ENCODE measurements at places on chromosomes 12 and 14.

- DNase-seq = no peak
Measured at GRCh38 chr12:48084066-48084465, 21.8 kb downstream of the SENP1 start.

GRCh38 chr12:67754933-67755697 is 106.6 kb downstream of the DYRK2 start:
- DNase-seq = no peak

DNA sequence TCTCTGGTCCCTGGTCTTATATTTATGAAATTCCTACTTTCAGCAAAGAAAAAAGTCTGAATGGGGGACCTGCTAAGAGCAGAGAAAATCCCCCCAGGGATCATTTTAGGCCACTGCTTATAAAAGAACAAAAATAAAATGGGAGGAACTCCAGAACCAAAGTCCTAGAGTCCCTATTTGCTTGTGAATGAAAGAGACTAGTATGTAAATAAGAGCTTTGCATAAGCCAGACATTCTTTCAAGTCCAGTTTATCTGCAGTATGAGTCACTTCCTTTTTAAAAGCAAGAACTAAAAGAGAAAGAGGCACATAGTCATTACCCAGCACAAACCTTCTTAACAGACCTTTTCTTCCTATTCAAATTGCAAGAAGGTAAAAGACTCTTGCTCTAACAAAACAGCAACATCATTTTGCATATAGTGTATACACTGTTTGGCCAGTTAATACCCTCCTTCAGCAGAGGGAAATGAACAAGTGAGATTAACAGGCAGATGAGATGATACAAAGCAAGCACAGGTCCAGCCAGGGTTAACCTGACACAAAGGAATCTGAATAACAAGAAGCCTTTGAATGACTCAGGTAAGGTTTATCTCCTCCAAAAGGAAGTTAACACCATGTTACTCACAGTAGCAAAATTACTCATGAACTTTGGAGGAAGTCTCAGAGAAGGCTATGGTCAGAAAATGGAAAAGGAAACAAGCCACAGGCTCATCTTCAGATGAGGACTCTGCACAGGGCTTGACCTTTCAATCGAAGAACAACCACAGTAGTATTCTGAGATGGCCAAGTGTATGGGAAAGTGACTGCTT is 87.3 kb downstream of the PHLDA1 start:
- no peak for DNase-seq

- no peak for DNase-seq
Measured at GRCh38 chr14:98593361-98593761, 678.6 kb downstream of the BCL11B start.

DNA sequence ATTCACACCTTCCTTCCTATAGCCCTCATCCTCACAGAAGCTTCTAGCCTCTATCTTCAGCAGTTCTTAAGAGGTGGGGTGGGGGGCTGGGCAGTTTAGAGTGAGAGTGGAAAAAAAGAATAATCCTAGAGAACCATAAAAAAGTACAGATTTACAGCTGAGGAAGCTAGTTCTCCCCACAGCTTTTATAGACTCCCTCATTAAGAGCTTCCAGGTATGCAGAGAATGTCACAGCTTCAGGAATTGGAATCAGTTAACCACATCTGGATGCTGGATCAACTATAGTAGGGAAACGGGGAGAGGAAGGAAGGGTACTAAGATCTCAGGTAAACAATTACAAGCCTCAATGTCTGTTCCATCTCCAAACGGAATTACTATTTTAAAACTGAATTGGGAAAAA is 12.3 kb downstream of the GDF11 start:
- no peak for DNase-seq

DNA sequence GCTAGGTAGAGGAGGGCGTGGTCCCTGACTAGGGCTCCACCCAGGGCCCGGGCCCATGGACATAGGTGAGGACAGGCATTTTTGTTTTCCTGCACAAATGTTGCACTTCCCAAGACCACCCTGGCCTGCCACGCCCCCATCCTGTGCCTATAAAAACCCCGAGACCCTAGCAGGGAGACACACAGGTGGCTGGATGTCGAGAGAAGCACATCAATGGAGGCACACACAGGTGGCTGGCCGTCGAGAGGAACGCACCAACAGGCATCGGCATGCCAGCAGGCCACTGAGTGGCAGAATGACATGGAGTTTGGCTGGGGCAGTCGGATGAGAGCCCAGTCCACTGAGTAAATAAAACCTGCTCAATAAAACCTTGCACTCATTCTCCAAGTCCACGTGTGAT is 157.9 kb upstream of the ABCD2 start:
- no peak for DNase-seq

DNA sequence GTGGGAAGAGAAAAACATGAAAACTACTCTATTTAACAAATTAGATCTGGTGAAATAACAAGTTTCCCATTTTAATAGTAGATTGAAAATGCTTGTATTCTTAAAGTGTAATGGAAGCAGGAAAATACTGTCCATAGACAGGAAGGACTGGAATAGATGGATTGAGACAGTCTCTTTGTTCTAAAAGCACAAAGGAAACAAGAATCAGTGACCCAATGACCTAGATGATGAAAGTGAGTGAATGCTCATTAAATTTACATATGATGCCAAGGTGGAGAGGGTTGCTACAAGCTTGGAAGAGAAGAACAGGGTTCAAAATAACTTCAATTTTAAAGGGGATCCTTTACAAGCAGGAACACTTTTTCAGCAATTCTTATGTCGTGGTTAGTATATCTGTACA is 233.1 kb downstream of the TRHDE start:
- no peak for DNase-seq

DNA sequence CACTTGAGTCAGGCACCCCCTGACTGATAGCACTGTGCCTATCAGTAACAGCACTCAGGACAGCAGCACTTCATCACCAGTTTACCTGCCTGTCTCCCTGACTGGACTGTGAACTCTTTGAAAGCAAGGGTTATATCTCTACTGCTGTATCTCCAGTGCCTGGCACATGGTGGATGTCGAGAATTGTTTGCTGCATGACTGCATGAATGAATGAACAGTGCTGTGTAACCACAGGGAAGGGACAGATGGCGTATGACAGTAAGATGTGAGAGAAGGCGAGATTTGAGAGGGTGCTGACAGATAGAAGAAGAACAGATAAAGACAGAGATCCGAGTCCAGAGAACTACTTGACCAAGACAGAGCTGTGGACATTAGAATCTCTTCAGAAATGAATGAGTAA is 29.7 kb downstream of the BRAP start:
- no peak for DNase-seq

DNA sequence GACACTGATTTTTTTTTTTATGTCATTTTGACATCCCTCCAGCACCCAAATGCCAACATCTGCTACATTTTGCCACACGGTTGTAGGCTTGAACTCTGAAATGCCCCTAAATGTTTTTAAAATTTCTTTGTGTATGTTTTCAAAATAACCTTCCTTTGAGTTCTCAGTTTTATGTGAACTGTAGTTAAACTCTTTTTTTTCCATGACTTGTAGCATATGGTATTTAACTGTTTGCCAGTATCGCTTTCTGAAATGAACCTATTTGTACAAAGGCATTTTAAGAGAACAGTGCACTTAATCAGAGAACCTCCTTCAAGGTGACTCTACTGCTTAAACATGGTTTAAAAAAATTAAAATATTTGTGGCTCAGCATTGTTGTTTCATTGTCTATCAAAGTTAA is 61.5 kb downstream of the PDE3A start:
- DNase-seq = no peak

- DNase-seq = no peak
Measured at GRCh38 chr12:119444462-119445044, 110.0 kb downstream of the CCDC60 start.

DNA sequence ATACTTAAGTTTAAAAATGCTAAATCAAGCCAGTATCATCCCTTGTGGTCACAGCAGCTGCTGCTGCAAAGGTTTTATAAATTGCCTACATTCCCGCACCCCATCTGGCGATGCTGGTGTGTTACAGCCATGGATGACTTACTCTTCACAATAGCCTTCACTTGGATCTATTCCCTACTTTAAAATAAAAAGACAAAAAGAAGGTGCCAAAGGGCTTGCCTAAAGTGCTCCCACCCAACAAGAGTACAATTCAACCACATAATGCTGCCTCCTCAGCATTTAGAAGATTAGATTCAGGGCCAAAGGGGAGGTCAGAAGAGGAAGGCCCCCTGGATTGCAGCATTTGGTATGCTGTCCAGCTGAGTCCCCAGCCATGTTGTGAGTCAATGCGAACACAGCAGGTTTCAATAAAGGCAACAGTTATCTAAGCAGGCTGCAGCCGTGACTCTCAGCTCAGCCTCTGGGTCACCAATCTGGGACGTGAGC is 176.1 kb downstream of the DAD1 start:
- DNase-seq = no peak

- no peak for DNase-seq
Measured at GRCh38 chr14:90111895-90112534, 50.2 kb downstream of the KCNK13 start.

DNA sequence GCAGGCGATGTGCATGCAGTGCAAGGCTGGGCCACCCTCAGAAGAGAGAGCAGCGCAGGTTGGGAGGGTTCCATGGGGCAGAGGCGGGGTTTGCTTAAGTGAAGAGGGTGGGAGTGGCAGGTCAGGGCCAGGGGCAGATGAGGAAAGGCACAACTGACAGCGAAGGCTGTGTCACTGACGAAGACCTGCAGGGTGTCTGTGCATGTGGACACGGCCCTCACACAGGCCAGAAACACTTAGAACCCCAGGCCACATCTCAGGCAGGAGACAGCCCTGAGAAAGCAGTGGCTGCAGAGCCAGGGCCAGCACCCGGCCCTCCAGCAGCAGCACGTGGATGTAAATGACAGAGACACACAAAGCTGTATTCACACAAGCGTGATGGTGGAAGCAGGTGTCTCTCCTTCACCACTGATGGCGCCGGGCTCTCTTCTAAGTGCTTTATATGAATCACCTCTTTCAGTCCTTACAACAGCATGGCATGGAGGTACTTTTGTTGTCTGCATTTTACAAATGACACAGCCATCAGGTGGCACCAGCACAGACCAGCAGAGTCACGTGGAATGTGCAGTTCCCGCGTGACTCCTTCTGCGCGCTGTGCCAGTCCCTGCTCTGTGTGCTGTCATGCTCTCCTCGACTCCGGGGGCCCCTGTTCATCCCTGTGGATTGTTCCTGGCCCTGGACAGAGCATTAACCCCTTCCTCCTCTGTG is 54.6 kb downstream of the TSPAN11 start:
- DNase-seq = no peak

GRCh38 chr14:56127156-56127555 is 8.9 kb downstream of the PELI2 start:
- DNase-seq = no peak

DNA sequence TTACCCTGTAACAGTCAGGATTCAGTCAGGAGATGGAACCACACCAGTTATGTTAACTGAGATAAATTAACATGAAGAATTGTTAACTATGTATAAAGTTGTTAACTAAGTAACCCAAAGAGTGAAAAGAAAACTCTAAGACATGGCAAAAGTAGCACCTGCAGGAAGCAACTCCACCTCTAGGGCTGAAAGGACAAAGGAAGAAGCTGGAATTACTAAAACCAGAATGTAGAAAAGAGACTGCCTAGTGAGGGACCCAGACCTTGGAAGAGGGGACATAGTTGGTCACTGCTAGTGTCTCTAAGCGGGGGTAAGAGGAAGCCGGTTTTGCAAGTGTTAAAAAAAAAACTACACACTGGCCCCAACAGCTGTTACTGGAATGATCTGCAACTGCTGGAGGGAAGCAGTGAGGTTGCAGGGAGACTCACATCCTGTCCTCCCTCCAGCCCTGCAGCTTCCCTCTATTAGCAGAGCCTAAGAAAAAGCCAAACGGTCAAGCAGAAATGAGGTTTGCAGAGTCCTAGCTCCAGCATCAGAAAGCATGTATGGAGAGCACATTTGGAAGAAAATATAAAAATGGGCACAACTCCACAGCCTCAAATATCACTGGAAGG is 39.8 kb downstream of the GPR135 start:
- no peak for DNase-seq

GRCh38 chr14:46322076-46322475 is 329.5 kb downstream of the RPL10L start:
- DNase-seq = no peak

DNA sequence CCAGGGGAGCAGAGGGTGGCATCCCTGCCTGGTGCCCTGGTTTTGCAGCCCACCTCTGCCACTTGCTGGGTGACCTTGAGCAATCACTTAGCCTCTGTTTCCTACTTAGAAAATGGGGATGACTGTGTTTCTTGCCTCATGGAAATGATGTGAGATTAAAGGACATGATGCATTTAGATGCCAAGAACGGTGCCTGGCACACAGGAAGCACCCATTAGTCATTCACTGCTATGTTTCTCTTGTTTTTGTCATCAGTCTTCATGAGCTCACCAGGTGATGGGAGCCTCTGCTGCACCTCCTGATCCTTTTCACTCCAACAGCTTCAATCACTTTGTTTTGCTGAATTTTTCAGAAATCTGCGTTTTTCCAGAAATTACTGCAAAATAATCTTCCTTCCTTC is 23.6 kb upstream of the ATF1 start:
- DNase-seq = no peak

DNA sequence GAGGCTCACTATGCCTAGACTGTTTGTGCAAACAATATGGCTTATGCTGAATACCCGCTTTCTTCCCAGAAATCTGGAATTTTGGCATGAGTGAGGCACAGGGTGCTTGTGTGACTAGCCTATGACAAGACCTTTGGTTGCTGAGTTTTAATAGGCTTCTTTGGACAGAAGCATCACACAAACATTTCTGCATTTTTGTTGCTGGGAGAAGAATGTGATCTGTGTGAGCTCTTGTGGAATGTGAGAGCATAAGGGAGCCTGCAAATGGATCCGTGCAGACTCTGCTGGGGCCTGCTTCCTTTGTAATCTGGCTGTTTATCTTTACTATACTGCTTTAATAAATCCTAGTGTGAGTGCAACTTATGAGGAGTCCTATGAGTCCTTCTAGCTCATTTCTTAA is 83.0 kb upstream of the ZDHHC17 start:
- no peak for DNase-seq

DNA sequence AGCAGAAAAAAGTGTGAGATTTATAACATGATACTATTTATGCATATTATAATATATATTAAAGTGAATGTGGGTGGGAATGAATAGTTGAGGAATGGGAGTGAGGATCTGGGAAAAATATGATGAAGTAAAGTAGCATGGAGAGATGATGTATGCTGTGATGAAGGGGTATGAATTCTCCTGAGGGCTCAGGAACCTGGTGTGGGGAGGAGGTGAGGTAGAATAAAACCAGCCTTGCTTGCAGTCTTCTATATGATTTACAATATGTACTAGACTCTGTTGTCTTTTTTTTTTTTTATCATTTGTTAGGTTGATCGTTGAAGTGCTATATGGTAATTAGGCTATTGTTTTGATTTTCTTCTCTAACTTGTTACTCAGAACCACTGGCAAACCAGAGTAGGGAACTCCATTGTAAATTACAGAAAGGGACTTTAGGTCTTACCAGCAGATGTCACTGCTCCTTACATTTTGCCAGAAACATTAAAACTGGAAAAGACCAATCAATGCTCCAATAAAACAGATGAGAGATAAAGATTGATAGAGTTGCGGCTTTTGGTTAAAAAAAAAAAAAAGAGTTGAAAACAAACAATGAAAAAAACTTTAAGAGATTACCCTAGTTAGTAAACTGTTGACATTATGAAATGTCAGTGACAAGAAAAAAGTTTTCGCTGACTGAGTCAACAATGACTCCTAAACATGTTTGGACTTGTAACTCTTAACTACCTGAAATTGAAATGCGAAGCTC is 39.9 kb downstream of the ATL1 start:
- DNase-seq = no peak

GRCh38 chr12:10190558-10191388 is 11.9 kb downstream of the TMEM52B start:
- DNase-seq = peak; percentile 29

GRCh38 chr12:62709311-62709710 is 225.6 kb downstream of the PPM1H start:
- no peak for DNase-seq

Data from T-helper 1 cell (primary cell).